OCI-M1 (cell line): ENCODE measurements at places on chromosomes 1 and 21.

- DNase-seq = no peak
These were observed 21.8 kb upstream of the HSD3B1 start for GRCh38 chr1:119485201-119485600.

GRCh38 chr21:43325968-43326715 is 100.8 kb downstream of the SIK1 start:
- peak; percentile 75 for DNase-seq

DNA sequence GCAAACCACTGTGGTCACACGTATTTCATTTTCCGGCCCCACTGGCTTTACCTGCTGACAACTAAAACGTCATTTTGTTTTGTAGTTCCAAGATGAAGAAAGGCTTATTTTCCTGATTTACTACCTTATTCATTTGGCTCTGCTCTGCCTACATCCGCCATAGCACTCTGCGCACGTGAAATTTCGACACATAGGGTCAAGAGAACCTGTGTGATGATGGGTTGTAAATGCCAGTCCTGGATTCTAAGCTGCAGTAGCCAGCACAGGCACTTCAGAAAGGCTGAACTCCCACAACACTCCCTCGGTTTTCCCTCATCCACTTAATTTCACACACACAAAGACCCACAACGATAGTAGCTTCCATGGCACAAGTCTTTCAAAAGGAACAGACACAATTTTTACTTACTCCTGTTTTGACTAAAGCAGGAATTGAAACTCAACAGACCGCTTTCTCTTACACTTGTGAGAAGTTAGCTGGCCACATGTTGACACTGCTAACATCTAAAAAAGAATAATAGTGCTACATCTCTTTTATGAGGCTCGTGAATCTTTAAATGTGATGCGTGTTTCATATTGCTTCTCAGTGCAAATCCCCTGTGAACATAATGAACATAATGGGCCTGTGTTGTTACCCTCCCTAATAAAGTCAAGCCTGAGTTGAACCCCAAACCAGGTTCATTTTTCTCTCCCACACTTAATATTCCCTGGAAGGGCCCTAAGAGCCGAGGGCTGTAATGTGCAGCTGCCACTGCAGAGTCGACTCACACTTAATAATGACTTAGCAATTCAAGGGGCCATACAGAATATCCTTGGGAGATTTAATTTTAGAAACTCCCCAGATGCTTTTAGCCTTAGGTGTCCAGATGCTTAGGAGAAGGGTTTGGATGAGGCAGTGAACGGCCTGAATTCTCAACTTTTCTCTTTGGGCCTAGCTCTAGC is 1.5 kb upstream of the RUNX1 start:
- no peak for DNase-seq

- DNase-seq = no peak
These were observed 10.4 kb downstream of the FGR start for GRCh38 chr1:27624467-27625178.

- no peak for DNase-seq
These were observed 362 bp upstream of the ROR1 start for GRCh38 chr1:63773496-63773814.
